BJ (cell line): ENCODE measurements at places on chromosomes 12 and 14.

DNA sequence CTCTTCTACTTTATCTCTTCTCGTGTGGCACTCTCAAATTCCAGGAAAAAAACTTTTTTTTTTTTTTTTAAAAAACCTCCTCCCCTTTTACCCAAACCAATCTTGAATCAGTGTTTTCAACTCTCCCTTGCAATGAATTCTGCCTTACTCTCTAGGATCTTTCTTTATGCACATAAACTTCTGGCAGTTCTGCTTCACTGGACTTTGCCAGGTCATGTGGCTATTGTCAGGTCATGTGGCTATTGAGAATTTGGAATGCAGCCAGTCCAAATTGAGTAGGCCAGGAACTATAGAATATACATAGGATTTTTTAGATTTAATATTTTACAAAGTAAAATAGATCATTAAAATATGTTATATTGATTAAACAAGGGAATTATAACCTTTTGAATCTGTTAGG, 218.2 kb downstream of the TMTC3 start:
- no peak for DNase-seq

DNA sequence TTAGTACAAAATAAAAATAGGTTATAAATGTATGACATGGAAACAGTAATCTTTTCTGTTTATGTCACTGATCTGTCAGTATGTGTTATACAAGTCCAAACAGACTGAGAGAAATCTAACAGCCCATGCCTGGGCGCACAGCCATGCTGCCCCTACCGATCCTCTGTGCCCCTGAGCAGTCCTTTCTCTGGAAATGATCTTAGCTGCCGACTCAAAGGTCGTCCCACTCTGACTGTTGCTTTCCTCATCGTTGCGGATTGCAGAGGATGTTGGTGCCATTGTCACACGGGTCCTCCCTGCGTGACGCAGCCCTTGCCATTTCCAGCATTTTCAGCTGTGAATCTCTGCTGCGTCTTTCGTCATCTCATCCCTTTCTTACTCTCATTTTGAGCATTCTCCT, 82.9 kb upstream of the DYNC1H1 start:
- DNase-seq, result no peak

DNA sequence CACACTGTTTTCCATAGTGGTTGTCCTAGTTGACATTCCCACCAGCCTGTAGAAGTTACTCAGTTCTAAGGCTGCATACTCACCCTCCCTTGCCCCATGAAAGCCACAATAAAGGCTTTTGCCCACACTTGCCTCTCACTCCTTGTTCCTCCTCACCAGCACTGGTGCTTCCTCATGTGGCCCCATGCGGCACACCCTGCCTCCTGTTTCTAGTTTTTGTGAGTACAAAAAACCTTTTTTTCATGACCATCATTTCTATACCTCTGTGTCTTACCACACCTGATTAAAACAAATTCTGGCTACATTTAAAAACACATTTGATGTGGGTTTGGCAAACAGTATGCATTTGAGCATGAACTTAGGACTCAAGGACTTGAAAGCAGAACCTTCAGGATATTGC, 40.7 kb upstream of the RIN3 start:
- DNase-seq, result no peak

- peak; percentile 10 for DNase-seq
These were observed 26.8 kb upstream of the DAAM1 start for GRCh38 chr14:59161561-59162175.

GRCh38 chr14:90894241-90894640, 78.0 kb upstream of the TTC7B start:
- DNase-seq, result no peak

DNA sequence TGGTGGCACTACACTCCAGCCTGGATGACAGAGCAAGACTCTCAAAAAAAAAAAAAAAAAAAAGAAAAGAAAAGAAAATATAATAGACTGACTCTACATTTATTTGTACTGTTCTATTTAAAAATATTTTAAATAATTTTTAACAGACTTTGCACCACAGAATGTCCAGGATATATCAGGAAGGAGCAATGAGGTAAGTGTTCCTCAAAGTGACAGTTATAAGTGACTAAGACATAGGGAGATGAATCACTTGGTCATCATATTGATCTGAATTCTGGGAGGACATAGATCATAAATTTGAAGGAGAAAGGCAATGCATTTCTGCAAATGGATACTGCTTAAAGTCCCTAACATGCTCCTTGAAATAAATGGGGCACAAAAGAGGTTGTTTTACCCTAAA, 221.5 kb downstream of the KCNC2 start:
- no peak for DNase-seq

DNA sequence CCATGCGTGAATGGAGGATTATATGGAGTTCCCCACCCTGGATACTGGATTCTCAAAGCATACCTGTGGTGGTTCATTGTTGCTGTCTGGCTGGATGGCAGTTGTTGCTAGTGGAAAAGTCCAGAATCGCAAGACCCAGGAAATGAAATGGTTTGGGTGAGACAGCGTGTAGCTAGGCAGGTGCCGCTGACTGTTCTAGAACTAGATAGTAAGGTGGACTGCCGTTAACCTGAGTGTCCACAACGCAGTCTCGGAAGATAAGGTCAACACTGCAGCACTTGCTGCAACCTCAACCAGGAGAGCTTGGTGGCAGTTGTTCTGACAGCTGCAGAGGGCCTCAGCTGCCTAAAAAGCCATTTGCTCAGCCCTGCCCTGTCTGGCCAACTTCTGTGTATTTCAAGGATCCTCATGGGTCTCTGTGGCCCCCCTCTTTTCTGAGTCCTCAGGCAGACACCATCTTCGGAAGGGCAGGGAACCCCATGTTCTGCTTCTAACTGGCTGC, 15.5 kb upstream of the IRF2BPL start:
- DNase-seq, result no peak
